ENCODE measurements at places on chromosomes 12 and 14.

GRCh38 chr12:118034429-118035189 is 18.1 kb downstream of the RFC5 start:
- peak; percentile 54 for DNase-seq

- no peak for DNase-seq
These were observed 26.1 kb upstream of the PLEKHG7 start for GRCh38 chr12:92676710-92677109.

DNA sequence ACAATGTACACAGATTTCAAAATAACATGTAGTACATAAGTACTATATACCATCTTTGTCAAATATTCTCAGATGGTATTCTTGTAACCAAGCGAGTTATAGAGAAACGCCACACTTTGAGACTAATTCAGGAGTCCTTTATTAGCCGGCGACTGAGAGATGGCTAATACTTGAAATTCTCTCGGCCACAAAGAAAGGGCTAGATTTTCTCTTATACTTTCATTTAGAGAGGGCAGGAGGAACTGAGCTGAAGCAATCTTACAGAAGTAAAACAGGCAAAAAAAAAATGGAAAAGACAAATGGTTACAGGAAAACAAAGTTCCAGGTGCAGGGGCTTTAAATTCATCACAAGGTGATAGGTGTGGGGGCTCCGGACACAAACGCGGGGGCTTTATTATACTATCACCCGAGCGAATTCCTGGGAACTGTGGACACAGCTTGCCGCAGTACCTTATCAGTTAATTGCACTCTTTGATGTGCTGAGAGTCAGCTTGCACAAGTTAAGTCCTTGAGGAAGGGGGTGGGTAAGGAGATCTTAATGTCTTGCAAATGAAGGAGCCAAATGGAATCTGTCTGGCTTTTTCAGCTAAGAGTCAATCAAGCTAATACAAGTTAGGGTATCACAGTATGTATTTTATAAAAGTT is 382.3 kb downstream of the KCNH5 start:
- DNase-seq: no peak

- peak; percentile 34 for DNase-seq
These were observed 83.2 kb upstream of the HMGA2 start for GRCh38 chr12:65740873-65741600.

DNA sequence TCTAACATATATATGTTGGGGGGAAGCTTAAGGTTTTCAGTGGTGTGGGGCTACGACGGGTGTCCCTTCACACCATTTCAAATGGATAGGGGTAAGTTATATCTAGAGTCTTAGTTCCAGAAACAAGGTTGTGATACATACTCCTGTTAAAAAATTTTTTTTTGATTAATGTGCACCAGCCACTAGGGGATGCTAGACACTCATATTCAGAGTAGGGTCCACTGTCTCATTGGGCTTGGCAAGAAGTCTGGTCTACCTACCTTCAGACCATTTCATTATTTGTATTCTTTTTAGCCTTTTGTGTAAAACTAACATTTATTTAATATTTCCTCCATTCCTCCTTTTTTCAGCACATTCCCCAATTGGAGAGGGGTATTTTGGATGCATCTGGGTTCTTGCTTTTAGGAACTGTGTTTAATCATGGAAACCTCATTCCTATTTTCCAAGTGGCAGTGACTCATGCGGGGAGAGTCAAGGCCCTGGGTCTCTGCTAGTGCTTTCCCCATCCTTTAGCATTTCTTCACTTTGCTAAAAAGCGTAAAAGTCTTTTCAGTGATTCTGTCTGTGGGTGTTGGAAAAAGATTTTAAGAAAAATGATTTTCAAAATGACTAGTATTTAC is 33.4 kb downstream of the ANO4 start:
- peak; percentile 58 for DNase-seq

DNA sequence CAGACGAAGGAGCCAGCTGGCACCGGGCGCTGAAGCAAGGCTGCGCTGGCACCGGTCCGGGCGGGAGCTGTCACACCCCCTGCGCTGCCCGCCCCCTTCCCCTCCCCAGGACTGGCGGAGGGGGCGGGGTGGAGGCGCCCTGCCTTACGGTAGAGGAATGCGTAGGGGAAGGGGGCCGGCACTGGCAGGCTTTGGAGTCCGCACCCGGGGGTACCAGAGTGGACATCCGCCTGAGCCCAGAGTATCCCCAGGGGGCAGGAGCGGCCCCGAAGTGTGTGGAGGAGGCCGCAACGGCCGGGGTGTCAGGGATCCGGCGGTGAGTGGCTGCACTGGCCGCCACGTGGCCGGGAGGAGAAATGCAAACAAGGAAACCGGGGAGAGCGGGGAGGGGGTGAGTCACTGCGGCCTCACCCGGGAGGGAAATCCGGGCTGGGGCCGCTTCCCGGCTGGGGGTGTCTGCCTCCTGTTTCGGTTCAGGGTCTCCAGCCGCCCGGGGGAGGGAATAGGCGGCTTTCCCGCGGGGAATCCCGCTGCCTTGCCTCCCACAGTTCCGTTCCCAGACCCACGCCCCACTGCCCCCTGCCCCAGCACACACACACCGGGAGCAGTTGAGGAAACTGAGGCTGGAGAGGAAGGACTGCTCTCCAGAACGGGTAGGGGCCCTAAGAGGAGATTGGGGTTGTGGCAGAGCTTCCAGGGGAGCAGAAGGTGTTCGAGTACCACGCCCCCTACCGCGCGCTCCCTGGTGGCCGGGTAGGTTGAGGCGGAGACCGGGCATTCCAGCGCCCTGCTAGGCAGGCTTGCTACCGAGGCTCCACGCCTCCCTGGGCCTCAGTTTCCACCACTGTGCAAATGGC is at the start of gene RAPGEF3:
Gene RAPGEF3, minus strand, starts transcription at position 47 of the 857 bp plus-strand sequence. CDS start 324 bp downstream, outside the sequence.
- peak; percentile 47 for DNase-seq

GRCh38 chr14:91569301-91569700 is 59.2 kb upstream of the PPP4R3A start:
- no peak for DNase-seq

GRCh38 chr14:22558221-22558913 is 30.7 kb downstream of the DAD1 start:
- no peak for DNase-seq

GRCh38 chr12:103181366-103182152 is 224.1 kb downstream of the ASCL1 start:
- no peak for DNase-seq

GRCh38 chr12:62934239-62934798 is 631 bp downstream of the PPM1H start:
- DNase-seq: peak; percentile 46

DNA sequence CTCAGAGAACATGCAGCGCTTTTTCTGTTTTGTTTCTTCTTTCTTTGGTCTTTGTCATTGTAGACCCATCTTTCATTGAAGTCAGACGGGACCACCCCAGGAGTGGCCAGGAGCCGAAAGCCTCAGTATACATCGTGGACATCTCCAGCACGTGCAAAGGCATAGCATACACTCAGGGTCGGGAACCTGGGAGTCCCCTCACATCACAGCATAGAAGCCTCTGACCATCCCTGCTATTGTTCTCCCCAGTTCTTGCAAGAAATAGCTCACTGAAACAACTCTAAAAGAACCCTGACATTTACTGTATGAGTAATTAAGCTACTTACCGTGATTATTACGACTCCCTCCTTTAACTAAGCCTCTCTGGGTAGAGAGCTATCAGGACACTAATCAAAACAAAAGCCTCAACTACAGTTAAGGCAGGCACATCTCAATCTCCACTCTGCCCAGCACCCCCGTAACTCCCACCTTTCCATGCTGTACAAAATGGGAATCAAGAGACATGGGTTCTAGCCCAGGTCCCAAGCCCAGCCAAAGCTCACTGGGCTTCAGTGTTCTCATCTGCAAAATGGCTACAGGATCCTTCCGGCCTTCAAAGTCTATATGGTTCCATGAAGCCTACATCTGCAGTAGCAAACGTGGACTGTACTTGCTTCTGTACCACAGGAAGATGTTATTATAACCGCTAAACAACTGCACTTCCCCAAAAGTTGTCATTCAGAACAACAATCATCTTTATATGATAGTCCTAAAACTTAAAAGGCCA is 6.7 kb downstream of the CCDC88C start:
- no peak for DNase-seq

DNA sequence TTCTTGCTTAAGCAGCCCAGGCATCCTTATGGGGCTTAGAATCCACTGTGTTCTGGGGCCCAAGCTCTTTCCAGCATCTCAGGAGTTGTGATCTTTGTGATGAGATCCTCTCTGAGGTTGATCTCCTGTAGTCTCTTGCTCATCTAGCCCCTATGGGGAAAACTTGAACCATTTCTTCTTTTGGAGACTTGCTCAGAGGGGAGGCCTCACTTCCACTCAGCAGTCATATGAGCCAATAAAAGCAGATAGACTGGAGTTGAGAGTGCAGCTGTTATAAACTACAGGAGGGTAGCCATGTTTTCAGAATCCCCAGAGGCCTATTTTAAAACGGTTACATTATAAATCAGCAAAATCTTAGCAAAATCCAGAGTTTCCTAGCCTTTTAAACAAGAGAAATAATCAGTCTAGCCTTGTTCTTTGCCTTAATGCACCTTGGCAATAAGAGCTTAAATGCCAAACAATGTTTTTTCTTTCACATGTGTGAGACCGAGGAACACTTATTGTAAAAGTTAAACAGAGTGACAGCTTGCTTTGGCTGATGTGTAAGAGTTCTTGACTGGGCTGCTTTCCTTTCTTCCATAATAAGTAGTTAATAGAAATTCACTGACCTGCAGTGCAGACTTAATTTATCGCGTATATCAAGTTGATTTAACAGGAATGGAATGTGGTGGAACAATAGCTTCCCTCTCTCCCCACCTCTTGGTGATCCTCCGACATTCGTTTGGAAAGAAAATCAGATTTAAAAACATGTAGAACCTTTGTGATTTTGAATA is 168.3 kb downstream of the NEDD1 start:
- no peak for DNase-seq

- no peak for DNase-seq
These were observed 12.2 kb downstream of the EVL start for GRCh38 chr14:100077441-100077840.

DNA sequence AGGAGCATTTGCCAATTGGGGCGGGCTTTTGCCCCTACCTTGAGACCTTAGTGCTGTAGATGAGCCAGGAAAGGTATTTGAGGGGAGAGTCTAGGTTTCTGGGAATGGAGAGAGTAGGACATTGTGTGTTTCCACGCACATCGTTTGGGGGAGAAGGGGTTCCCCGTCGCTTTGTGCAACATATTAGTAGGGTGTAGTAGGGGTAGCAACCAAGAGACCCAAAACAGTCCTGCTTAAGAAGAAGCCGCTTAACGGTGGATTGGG is 694 bp upstream of the PTGES3 start:
- DNase-seq: no peak

DNA sequence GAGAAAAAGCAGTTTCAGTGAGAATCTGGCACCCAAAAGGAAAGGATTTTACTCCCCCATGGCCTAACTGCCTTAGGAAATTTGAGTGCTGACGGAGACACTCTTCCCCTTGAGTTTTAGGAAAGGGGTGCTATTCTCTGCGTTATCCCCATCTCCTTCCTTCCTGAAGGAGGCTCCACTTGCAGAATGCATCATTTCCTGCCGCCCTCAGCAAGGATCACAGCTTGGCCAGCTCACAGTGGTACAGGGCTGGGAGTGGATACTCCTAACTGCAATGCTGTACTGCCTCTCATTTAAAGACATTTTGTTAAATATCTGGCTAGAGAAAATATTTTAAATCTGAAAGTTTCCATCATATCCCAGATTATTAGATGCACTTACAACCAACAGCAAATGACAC is 33.0 kb downstream of the RDH12 start:
- no peak for DNase-seq

DNA sequence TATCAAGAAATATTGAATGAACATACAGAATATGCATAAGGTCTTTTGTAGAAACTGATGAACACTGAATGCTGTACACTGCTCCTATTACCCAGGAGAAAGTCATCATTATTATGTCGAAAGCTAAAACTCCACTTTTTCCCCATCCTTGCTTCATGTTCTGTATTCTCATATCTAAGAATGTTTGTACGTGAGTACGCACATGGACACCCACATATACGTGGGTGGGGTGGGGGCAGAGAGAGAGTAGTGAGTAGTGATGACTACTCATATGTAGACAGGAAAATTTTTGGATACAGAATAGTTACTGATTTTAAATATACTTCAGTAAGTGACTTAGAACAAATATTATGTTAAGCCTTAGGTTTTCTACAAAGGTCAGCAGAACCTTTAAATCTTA is 75.1 kb downstream of the FERMT2 start:
- DNase-seq: no peak

DNA sequence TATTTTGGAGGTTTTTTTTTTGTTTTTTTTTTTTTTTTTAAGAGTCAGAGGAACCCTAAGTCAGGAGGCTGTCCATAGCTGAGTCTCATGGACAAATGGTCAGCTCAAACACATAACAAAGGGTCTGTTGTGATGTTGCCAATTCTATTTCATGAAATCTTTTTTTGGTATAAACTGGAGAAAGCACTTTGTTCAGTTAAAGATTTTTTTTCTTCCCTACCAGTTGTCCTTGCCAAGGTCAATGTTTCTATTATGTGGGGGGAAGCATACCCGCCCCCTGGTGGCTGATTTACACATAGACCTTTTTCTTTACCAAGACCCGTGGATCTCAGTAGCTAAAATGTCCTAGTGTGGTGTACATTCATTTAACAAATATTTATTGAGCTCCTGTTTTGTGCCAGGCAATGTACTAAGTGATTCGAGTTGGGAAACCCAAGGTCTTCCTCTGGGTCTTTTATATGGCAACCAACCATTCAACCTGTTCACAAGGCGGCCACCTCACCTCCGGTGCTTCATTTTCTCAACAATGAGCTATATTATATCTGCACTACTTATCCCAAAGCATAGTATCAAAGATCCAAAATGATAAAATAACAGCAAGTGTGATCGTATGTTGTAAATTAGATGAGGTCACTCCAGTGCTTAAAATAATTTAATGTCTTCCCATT is 214.5 kb downstream of the PAH start:
- DNase-seq: peak; percentile 53

DNA sequence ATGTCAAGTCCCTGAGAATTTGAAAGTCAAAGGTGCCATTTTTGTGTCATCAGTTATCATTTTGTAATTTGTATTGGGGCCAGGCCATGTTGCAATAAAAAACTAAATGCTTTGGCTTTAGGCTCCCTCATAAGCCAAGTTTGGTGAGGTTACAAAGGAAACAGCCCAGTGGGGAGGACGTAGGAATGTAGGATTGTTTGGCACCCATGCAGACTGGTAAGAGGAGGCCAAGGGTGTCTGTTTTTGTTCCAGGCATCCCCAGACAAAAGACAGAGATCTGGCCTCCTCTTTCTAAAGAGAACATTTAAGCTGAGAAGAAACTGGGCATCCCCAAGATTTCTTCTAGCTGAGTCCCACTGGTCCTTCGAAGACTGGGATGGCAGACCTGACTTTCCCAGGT is 111.7 kb downstream of the SUDS3 start:
- no peak for DNase-seq

- no peak for DNase-seq
These were observed 53.3 kb downstream of the WDR20 start for GRCh38 chr14:102192840-102193502.

DNA sequence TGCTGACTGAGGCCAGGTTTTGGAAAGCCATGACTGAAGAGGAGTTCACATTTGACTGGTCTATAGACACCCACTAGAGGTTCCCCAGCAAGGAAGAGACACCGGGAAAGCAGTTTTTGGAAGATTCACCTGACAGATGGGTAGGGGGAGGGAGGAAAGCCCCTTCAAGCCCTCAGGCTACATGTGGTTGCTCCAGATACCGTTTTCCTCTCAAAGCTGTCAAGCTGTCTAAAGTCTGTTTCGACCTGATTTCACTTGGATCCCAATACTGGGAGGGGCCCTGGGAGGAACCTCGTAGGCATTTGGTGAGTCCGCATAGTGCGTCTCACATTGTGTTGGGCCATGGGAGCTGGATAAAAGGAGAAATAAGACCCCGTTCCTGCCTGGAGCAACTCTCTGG is 1.7 kb upstream of the LRP1 start:
- peak; percentile 74 for DNase-seq
